Tibial artery (tissue), 4 donors: ENCODE measurements at places on chromosomes 4 and X.

- DNase-seq: no peak
Measured at GRCh38 chrX:74272230-74272629, 31.8 kb upstream of the ZCCHC13 start.

DNA sequence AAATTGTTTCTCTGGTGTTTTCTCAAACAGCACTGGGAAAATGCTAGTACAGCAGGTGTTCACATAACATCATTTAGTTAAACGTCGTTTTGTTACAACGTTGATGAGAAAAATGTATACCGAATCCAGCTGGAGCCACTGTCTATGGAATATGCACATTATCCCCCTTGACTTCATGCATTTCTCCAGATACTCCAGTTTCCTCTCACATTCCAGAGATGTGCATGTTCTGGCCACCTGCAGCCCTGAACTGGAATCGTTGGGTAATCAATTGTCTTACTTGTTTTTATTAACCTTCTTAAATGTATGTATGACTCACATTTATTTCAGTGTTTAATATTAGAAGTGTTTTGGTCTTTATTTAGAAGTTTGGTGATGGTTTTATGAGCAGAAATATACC is 18.4 kb upstream of the ODAM start:
- no peak for DNase-seq

DNA sequence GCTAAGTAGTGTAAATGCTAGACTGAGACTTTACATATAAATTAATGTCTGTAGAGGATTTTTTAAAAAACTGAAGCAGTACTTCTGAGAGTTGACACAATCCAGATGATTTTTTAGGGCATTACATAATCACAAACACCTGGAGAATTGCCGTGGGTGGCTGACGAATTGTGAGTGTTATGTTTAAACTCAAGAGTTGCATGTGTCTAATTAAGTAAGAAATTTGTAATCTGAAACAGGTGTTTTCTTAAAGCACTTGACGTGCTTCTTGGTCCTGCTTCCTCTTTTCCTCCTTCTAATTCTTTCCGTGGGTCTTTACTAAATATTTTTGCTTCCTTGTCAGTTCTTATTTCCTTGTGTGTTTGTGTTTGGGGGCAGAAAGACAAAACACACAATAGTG is 27.8 kb downstream of the PIR start:
- no peak for DNase-seq

DNA sequence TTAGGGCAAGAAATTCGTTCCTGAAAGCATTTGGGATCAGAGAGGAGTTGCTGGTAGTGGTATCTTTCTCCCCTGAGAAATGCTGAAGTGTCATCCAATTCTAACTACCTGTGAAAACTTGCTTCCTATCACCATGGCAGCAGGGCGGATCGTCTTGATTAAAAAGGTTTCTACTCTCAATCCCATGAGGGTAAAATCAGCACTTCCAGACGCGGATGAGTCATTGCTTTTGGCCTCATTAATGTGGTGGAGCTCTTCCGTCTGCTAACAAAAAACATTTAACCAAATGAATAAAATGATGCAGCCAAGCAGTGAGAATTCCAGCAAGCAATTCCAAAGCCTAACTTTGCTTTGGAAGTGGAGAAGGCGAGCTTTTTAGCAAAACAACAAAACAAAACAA is 325.6 kb downstream of the CAMK2D start:
- DNase-seq: peak; percentile 74

- peak; percentile 34 for DNase-seq
Measured at GRCh38 chr4:8745005-8745790, 126.4 kb downstream of the HMX1 start.

GRCh38 chrX:39318506-39319343 is 517.5 kb downstream of the MID1IP1 start:
- DNase-seq: no peak

DNA sequence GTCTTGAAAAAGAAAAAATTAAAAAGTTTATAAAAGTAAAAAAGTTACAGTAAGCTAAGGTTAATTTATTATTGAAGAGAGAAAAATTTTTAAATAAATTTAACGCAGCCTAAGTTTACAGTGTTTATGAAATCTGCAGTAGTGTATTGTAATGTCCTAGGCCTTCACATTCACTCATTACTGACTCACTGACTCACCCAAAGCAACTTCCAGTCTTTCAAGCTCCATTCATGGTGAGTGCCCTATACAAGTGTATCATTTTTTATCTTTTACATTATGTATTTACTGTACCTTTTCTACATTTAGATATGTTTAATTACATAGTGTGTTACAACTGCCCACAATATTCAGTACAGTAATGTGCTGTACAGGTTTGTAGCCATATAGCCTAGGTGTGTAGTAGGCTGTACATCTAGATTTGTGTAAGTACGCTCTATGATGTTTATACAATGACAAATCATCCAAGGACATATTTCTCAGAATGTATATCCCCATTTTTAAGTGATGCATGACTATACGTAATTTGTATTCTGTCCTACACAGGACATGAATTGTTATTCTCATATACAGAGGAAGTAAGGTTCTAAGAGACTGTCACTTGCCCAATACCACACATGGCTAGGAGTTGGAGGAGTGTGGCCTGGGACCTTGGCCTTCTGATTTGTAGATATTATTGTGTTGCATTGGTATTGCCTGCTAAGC is 19.5 kb upstream of the PDCL2 start:
- DNase-seq: no peak

- no peak for DNase-seq
Measured at GRCh38 chrX:13140007-13140406, 95.6 kb upstream of the FAM9C start.

- no peak for DNase-seq
Measured at GRCh38 chr4:11720292-11720691, 291.6 kb upstream of the HS3ST1 start.

GRCh38 chr4:151251603-151252304 is 25.2 kb upstream of the PRSS48 start:
- DNase-seq: no peak
